ENCODE measurements at places on chromosomes 13 and 19.

- DNase-seq = no peak
Measured at GRCh38 chr13:76904507-76904906, 18.3 kb upstream of the KCTD12 start.

- DNase-seq = no peak
Measured at GRCh38 chr13:26883613-26884257, 123.1 kb upstream of the GPR12 start.

DNA sequence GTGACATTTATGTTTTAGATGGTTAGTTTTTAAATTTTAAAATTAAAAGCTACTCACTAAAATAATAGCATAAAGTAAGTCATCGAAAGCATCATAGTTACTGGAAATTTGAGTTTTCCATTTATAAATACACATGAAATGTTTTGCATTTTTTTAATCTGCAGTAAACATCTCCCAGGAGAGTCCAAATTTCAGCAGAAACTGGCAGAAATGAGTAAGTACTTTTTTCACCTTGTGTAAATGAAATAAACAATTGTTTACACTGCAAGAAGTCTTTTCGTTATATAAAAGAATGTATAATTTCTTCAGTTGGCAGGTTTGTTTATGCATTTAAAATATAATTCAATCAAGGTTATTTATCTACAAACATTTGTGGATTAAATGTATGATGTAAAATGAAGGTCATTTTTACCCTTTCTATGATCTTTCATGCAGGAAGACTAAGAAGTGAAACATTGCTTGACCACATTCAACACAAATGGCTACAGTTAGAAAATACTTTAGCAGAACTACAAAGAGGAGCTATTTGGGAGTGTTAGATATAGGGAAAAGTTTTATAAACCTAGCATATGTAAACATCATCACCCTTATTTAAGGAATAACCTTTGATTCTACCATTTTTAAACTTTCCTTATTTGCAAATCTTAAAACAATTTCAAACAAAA, 55.6 kb downstream of the RCBTB2 start:
- no peak for DNase-seq

GRCh38 chr13:27533155-27533643, 82.8 kb upstream of the MTIF3 start:
- DNase-seq = peak; percentile 80

GRCh38 chr19:13756210-13756609, 8.1 kb upstream of the MRI1 start:
- DNase-seq = no peak

DNA sequence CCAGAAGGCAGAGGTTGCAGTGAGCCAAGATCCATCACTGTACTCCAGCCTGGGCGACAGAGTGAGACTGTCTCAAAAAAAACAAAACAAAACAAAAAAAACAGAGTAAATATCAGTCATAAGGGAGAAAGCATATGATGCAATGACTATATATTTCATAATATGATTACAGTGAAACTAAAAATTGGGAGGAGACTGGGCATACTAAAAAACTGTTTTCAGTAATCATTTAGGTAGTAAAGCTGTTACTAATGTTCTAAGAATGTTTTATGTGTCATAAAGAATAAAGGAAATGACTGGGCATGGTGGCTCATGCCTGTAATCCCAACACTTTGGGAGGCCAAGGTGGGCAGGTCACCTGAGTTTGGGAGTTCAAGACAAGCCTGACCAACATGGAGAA, 15.9 kb downstream of the ZNF573 start:
- no peak for DNase-seq

DNA sequence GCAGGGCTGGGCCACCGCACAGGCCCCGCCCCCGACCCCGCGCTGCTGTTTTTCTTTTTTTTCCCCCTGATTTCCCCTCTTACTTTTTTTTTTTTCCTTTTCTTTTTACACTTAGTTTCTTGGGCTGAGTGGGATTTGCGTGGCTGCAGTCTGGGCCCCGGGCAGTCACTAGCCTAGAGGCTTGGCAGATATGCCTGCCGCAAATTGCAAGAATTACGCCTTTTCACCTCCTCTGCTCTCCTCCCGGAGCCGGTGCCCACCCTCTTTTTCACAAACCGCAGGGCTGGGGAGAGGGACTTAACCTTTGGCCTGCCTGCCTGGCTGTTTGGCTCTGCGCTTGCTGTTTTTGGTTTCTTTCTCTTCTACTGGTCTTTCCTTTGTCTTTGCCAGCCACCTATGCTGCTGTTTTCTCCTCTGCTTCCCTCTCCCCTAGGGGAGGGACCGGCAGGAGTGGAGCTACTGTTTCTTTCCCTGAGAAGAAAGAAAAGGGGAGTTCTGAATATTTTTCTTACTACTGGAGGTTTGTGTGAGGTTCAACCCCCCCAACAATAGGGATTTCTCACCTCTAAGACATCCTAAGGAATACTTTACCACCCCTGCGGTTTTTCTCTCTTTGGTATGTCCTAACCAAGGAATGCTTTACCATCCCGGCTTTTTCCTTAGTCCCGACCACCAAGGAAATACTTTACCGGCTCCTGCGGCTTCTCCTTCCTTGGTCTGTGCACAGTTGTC, 11.0 kb downstream of the ZNF552 start:
- DNase-seq = peak; percentile 25

DNA sequence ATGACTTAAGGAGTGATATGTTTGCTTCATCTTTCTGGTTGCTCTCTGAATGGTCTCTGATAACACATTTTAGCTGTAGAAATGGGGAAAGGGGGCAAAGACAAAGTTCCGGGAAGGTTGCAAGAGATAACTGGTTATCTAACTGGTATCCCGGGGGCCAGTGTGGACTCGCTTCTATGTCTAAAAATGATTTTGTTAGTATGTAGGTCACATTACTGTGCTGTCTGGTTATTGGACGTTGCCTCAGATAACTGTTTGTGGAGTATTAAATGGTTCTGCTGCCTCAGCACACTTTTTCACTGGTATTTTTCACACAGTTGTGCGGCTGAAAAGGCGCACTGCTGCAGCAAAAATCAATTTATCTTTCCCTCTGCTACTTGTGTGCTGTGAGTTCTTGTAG, 63.0 kb upstream of the ZNF536 start:
- peak; percentile 42 for DNase-seq

GRCh38 chr13:113616281-113616906, 31.8 kb downstream of the TFDP1 start:
- no peak for DNase-seq

DNA sequence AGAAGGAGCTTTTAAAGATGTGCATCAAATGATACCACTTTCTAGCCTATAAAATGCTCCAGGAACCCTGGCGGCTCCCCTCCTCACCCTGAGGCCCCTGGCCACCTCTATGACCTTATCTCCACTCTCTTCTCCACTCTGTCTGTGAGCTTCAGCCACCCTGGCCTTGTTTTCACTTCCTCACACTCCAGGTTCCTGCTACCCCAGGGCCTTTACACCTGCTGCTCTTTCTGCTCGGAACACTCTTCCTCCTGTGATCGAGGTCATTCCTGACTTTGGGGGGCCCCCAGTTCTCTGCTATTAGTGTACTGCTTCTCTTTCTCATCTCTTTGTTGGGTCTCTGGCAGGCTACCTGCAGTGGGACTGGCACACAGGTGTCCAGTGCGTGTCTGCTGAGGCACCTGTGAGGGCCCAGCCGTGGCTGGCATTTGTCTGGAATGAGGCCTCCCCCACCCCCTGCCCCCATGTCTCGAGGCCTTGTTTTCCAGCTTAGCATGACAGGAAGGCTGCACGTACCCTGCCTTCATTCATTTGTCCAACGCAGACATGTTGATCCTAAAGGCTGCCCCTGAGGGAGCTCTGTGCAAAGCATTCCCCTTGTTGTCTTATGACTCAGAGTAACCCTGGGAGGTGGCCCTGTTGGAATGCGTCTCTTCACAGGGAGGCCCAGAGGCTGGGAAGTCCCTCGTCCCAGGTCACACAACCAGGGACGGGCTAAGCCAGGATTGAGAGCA, 2.3 kb downstream of the DDA1 start:
- DNase-seq = no peak

DNA sequence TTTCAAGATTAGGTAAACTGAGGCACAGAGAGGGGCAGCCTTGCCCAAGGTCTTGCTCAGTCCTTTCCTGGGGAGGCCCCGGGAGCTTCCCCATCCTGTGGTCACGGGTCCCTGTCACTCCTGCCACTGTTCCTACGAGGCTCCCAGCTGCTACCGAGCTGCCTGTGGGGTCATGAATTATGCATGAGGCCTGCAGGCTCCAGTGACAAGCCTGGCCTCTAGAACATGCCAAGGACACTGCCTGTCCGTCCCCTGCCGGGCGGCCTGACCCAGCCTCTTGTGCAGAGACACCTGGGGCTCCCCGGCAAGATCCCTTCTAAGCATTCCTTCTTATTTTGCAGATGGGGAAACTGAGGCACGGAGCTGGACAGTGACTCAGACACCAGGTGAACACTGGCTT, 2.7 kb downstream of the FCHO1 start:
- DNase-seq = no peak

DNA sequence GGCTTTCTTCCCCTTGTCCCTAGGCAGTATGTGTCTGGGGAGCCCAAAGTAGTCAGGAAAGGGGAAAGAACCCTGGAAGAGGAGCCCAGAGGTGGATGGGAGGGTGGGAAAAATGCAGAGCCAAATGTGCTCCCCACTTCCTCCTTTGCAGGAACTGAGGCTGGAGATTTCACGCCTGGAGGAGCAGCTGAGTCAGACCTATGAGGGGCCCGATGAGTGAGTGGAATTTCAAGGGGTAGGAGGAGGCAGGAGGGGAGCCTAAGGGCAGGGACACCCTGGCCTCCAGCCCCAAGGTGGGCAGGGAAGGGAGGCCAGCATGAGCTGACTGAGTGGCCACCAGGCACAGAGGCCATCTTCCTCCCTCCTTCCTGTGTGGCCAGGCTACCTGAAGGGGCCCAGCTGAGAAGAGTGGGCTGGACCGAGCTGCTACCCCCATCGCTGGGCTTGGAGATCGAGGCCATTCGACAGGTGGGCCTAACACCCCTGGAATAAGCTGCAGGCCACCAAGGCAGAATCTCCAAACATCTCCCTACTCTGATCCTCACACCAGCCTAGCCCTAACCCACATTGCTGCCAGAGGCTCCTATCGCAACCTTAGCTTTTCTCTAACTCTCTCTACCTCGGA, 14.3 kb downstream of the PTH2 start:
- no peak for DNase-seq

- DNase-seq = no peak
Measured at GRCh38 chr13:53240401-53241025, 211.9 kb downstream of the OLFM4 start.

DNA sequence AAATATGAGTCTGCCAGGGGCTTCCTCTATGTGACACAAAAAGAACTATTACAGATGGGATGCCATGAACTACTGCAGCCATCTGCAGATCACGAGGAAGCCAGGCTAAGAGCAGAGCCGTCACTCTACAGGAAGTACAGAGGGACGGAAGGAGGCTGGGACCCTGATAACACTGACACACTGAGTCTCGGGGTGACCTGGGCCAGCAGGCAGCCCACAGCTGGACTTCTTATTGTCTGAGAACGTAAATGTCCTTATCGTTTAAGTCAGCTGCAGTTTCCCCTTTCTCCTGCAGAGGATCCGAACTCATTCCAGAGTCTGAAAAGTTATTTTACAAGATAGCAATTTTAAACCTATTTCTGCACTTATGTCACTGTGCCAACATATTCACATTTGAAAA, 20.7 kb downstream of the PARP4 start:
- no peak for DNase-seq

- no peak for DNase-seq
Measured at GRCh38 chr13:59991395-59991794, 172.3 kb downstream of the DIAPH3 start.

Data from cerebellar cortex (tissue), 1 donor.